ENCODE measurements at places on chromosomes 4 and X.
A peak's percentile ranks its signal among the peaks of the same experiment; 100 is the strongest.

DNA sequence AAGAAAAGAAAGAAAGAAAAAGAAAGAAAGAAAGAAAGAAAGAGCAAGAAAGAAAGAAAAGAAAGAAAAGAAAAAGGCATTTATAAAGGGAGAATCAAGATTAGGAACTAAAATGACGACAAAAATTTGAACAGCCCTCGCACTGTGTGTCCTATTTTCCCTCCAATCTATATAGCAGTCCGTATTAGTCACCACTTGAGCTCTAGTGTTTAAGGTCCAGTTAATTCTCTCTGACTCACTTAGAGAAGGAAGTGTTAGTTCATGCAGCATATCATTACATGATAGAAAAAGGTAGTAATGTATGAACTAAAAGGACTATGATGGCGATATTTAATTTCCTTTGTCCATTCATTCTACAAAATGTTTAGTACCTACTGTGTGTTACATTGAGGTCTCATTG, 122.7 kb downstream of the CBLL2 start:
- no peak for DNase-seq

GRCh38 chr4:26823583-26823982, 37.1 kb upstream of the STIM2 start:
- DNase-seq, result no peak

GRCh38 chr4:139556724-139557555, 921 bp upstream of the SETD7 start:
- DNase-seq, result peak; percentile 85

GRCh38 chrX:103092942-103093341, at the start of gene NXF3:
NXF3 (minus strand) TSS chrX:103093143; CDS start chrX:103093023, 120 bp downstream.
- no peak for DNase-seq

DNA sequence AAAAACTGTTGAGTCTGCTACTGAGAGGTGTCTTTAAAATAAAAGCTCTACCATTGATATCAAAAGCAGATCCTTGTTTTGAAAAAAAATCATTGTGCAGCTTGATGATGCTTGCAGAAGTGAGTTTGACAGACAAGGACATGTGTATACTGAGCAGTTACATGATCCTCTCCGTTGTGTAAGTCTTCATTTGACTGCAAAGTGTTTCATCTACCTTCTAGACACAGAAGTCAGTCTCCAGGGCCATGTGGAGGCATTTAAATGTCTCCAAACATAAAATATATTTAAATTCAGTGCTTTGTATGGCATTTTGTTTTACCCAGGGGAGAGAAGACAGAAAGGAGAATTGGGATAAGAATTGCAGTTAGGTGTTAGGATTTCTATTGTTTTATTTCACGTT, 107.8 kb upstream of the MYOZ2 start:
- no peak for DNase-seq

DNA sequence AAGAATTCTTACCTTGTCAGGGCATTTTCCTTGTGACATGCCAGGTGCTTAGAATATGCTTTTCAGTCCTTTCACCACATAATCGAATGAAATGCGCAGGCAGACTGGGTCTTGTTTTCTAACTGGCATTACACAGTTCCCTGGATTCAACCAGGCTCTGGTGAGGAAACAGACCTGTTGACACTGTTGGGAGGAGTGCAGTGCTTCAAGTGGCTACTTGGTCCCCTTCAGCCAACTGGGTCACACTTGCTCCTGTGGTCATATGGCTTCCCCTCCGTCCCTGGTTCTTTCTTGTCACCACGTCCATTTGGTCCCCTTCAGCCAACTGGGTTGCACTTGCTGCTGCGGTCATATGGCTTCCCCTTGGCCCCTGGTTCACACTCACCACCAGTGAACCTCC, 9.7 kb downstream of the SMIM20 start:
- DNase-seq, result no peak

GRCh38 chr4:22508376-22508775, 7.5 kb downstream of the ADGRA3 start:
- no peak for DNase-seq

DNA sequence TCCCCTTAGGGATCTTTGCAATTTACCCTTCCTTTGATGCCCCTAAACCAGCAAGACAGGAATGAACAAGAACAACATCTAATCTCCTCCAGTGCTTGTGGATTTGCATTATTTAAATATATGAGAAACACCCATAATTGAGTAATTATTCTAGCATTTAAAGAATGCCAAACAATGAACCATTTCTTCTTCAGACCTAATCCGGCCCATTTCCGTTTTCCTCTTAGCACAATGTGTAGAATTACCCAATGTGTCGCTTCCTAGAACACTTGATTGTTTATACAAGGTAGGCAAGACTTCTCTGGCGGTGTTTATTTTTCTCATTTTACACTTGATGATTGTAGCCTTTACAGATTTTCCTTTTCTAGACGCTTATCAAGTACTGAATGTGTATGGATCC, 43.5 kb downstream of the CLDN34 start:
- no peak for DNase-seq

DNA sequence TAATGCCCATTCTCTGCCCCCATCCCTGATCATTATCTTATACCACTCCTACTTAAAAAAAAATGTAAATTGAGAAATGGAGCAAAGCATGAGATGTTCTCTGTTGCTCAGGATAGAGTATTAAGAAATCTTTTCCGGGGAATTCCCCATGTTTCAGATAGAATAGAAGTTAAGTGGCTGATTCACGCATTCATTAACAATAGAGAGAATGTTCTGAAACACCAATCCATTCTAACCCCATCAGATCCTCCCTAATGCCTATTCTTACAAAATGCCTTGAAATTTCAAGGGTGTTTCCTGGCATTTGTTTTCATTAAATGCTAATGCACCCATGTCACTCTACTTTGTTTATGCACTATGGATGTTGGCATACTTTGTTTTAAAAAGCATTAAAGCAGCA, 101.1 kb downstream of the AREG start:
- no peak for DNase-seq

GRCh38 chr4:122851568-122851967, 24.9 kb downstream of the FGF2 start:
- no peak for DNase-seq

GRCh38 chr4:151721466-151721865, 39.3 kb downstream of the GATB start:
- DNase-seq, result no peak

GRCh38 chrX:137707348-137707747, 141.4 kb downstream of the ZIC3 start:
- DNase-seq, result no peak

- no peak for DNase-seq
These were observed 78.7 kb downstream of the RBM47 start for GRCh38 chr4:40550948-40551462.

GRCh38 chrX:10615931-10616774, 4.2 kb downstream of the MID1 start:
- DNase-seq, result no peak

DNA sequence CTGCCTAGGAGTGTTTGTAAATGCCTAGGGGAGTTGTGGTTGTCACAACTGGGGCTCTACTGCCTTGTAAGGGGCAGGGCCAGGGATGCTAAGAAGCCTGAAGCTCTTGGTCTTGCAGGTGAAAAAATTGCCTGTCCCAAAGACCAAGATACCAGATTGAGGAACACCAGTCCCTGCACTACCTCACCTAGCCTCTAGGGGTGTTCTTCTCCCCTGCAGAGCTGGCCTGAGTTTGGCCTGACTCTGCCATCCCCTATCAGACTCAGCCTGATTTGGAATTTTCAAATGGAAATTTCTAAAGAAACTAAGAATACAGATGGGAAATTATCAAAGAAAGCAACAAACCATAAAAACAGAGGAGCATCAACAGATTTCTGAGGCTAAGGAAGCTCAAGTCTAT, 90.4 kb downstream of the ZC4H2 start:
- DNase-seq, result no peak

- DNase-seq, result no peak
These were observed 343.3 kb upstream of the FRG1 start for GRCh38 chr4:189597341-189597740.

- no peak for DNase-seq
These were observed 499.6 kb downstream of the PPARGC1A start for GRCh38 chr4:23390246-23390645.

DNA sequence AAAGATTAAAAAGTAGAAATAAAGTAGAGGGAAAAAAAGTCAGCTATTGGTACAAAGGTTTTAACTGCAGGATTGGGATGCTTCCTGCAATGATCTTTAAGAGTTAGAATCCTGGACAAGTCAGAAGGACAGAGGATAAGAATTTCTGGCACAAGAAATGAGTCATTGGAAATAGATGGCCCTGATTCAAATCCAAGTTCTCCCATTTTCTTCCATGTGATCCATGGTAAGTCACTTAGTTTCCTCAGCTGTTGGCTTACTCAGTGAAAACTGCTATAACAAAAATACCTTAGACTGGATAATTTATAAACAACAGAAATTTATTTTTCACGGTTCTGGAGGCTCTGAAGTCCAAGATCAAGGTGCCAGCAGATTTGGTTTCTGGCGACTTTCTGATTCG, 13.3 kb upstream of the TBC1D19 start:
- no peak for DNase-seq

DNA sequence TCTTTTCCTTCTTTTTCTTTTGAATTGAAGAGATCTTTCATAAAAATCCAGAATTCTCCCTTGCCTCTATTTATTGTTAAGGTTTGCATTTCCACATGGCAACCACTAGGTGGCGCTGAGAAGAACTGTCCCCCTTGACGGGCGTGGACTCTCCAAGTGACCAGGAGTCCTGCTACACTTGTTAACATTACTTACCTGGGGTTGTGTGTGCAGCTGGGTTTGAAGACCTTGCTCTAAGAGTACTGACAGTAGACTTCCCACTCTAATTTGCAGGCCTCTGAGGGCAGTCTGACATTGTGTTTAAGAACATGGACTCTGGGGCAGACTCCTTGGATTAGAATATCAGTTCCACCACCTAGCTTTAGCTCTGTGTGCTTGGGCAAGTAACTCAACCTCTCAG, 52.8 kb downstream of the GPRIN3 start:
- DNase-seq, result peak; percentile 79

DNA sequence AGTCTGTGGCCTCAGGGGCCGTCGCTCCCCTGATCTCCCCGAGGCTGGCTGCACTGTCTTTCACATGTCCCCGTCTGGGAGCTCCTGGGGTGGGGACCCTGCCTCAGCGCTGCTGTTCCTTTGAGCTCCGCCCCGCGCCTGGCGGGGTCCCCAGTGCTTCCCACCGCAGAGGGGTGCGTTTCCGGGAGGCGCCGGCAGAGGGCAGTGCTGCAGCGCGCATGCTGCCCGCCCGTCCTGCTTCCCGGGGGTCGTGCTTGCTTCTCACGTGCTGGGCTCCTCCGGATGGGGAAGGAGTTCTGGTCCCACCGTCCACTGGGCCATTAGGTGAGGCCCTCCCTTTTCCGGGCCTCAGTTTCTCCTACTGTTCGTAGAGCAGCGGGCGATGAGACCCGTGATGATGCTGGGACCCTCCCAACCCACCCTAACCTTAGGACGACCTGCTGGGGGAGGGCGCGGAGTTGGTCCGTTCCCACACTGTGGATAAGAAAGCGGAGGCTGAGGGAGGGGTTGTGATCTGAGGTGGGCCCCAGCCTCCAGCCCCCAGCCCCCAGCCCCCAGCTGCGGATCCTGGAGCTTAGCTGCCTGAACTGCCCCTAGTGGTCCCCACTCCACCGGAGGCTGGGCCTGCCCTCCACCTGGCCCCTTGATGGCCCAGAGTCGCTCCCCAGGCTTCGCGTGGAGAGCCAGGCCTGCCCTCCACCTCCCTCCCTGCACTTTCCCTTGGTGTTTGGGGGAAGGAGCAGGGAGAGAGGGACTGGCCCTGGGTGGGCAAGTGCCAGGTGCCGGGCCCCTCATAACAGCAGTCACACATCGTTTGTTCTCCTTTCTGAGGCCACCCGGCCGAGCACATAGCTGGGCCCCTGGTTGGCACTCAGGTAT, 15.3 kb downstream of the CPZ start:
- peak; percentile 79 for DNase-seq

DNA sequence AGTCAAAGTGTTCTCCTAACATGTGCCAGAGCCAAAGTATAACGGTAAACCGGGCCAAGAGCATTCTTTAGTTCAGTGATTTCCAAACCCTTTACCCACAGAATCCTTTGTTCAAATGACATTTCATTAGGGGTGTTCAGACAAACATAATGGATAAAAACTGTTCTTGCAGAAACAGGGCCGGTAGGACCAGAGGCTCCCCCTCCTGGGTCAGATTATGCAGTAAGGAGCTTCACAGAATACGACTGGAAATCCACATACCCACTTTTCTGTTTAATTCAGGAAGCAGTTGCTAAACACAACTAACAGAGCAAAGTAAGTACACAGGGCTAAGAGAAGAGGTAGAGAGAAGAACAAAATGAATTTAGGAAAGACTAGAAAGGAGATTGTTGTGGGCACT, 46.6 kb upstream of the TMEM184C start:
- DNase-seq, result no peak

- DNase-seq, result no peak
These were observed 752.9 kb downstream of the RPA4 start for GRCh38 chrX:97636473-97637140.

- peak; percentile 88 for DNase-seq
These were observed 14.1 kb downstream of the RPS6KA3 start for GRCh38 chrX:20252381-20253231.

GRCh38 chrX:45771114-45771513, 570.4 kb upstream of the DIPK2B start:
- DNase-seq, result no peak

DNA sequence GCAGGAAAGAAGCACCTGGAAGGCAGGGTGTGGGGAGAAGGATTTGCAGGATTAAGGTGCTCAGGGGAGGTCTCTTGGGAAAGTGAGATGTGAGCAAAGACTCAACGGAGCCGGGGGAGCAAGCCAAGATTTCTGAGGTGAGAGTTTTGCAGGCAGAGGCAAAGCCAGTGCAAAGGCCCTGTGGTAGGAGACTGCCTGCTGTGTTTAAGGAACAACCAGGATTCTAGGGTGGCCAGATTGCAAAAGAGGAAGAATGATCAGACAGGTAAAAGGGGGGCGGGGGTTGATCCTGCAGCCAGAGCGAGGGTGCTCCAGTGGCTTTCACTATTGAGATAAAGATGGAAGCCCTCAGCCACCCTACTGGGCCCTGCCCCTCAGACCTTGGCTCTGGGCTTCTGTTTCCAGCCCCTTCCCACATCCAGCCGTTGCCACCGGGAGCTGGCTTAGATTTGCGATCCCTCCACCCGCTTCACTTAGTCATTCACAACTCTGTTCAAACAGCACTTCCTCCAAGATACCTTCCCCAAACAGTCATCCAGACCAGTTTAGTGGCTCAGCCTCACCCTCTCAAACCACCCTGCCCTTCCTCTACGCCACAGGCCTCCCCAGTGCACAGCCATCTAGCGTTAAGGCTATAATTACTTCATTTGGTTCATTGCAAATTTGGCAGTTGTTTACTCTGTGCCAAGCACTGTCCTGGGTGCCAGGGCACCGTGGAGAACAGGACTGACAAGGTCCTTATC, 23.3 kb upstream of the BCOR start:
- no peak for DNase-seq

GRCh38 chr4:185846505-185847150, 34.6 kb upstream of the SORBS2 start:
- DNase-seq, result no peak

GRCh38 chr4:141524841-141525240, 111.5 kb upstream of the IL15 start:
- DNase-seq, result no peak

DNA sequence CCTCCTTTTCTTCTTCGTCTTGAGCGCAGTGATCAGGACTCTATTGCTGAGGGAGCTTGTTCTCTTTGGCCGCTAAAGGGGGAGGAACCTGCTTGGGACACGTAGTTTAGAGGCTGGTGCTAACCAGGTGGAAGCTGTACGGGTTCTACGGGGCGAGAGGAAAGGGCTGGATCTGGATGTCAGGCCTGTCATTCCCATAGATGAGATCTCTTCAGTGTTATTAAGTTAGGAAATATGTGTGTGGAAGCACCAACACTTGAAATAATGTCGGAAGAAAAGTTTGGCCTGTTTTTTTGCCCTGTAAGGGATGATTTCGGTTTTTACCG, 643 bp downstream of the SRP72 start:
- DNase-seq, result peak; percentile 71

GRCh38 chr4:12636191-12636590, 847.9 kb downstream of the RAB28 start:
- DNase-seq, result no peak

All from activated effector memory CD4-positive, alpha-beta T cell treated with anti-CD3 and anti-CD28 coated beads, Interleukin-2, amount 50 U/mL, for 16 hours (primary cell).